ENCODE measurements at places on chromosomes 2 and 18.
A peak's percentile ranks its signal among the peaks of the same experiment; 100 is the strongest.

GRCh38 chr18:63112706-63113105, 206.9 kb downstream of the BCL2 start:
- DNase-seq, result no peak

GRCh38 chr2:60633615-60634014, 80.2 kb upstream of the BCL11A start:
- no peak for DNase-seq

DNA sequence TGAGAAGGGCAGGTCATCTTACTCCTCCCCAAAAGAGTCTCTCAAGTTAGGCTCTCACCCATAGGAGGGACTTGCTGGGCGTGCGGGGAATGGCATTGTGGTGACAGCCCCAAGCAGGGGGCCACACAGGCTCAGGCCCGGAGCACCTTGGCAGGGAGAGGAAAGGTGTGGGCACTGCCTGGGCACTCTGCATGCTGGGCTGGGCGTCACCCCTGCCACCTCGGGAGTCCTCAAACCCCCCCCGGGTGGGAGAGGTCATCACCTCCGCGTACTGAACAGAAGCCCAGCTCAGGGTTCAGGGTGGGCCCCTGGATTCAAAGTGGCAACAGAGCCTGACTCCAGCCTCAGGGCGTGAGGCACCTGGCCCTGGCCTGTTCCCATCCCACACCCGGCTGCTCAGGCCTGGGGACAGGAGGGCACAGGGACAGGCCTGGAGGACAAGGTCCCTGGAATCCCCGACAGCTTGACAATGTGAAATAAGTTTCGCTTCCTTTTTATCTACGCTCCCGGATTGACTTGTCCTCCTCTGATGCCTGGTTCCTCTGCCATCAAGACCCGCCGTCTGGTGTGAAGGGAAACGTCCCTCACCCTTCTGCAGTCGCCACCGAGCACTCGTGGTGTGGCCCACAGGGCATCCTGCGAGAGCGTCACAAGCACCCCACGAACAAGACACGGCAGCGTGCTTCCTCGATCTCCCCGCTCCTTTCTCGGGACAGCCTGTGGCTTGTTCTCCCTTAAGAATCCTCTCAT, 97.8 kb downstream of the HDAC4 start:
- DNase-seq, result no peak

GRCh38 chr2:153871231-153872221, at the start of gene GALNT13:
Gene GALNT13 (plus strand): TSS chr2:153871922.
- DNase-seq, result peak; percentile 83

DNA sequence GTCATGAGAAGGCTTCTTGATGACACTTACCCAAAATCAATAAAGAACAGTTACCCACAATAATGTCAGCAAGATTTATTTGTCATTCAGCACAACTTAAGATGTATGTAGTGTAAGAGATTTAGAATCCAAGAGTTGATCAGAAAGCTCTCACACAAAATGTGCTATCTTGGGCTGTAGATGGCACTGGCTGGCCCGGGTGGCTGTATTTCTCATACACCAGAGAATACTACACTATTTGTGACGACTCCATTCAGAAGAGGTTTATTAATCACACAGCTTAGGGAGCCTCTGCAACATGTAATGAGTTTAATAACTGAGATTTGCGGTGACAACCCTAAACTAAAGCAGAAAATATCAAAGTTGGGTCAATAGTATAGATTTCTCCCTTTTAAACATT, 530.4 kb upstream of the KLHL29 start:
- DNase-seq, result no peak

DNA sequence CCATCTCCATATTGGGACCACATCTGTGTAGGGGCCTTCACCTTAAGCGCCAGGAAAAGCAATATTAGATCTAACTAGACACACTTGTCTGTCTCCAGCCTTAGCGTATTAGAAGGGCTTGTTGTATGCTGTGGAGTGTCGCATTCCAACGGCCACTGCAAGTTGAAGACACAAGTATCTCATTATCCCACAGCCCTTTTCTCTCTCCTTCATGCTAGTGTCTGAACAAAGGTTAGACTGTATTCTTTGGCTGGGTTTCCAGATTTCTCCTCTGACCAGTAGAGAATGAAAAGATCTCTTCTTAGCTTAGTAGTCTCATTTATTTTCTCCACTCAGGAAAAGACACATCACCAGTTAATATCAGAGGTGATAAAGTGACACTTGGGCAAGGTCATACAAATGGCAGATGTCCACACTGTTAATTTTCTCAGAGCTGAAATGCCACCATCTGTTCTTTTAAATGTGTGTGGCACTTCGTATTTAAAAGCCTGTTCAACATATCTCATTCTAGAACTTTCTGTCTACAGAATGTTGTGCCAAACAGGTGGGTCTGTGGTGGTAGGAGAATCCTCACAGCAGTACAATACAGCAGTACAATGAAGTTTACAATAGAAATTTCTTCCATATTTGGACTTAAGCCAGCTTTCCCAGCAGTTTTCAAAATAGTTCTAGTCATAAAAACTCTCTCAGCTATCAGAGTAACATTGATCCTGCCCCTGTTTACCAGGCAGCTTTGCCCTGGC, 94.0 kb upstream of the ITGA6 start:
- DNase-seq, result no peak

GRCh38 chr18:26840965-26841364, 24.5 kb downstream of the AQP4 start:
- no peak for DNase-seq

GRCh38 chr2:191682126-191682525, 4.2 kb downstream of the NABP1 start:
- no peak for DNase-seq
